ENCODE measurements at places on chromosomes 5 and 9. TPM values are rescaled to one million over a fixed set of nuclear protein-coding genes. Genes with fewer than 3 reads are reported as not detected.

DNA sequence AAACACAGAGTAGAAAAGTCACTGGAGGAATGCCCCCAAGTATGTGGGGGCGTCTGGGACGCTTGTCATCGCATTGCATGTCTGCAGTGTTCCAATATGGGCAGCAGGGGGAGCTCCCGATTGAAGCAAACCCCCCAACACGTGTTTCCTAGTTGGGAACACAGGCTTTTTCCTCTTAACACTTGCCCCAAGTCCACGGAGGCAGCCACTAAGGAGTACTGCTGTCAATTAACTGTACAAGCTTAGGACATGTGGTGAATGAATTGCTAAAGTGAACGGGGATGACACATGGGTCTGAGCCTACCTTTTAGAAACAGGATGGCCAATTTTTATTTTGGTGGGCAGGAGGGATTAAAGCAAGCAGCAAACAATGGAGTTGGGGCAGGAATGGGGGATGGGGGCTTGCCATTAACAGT is 2.2 kb downstream of the GABRB2 start:
- H3K27ac ChIP-seq = no peak overlapping the region
- H3K4me1 ChIP-seq = peaks cover 7% of the 10 kb centered on the region
- DNase-seq = peak; percentile 82
- no peak overlapping the region for H3K4me3 ChIP-seq

- peaks cover 14% of the 10 kb centered on the region for H3K4me1 ChIP-seq
- H3K27ac ChIP-seq = no peak overlapping the region
- H3K36me3 ChIP-seq = peaks cover 27% of the 10 kb centered on the region
- H3K4me3 ChIP-seq = no peak overlapping the region
- H3K27me3 ChIP-seq = no peaks in the 10 kb centered on the region
- no peak for DNase-seq
Measured at GRCh38 chr5:80172067-80172695, 83.7 kb downstream of the SERINC5 start.

GRCh38 chr5:84869675-84870074 is 485.0 kb upstream of the EDIL3 start:
- H3K27ac ChIP-seq = no peak overlapping the region
- no peak for DNase-seq
- no peaks in the 10 kb centered on the region for H3K4me1 ChIP-seq
- H3K36me3 ChIP-seq = no peaks in the 10 kb centered on the region
- no peaks in the 10 kb centered on the region for H3K27me3 ChIP-seq

DNA sequence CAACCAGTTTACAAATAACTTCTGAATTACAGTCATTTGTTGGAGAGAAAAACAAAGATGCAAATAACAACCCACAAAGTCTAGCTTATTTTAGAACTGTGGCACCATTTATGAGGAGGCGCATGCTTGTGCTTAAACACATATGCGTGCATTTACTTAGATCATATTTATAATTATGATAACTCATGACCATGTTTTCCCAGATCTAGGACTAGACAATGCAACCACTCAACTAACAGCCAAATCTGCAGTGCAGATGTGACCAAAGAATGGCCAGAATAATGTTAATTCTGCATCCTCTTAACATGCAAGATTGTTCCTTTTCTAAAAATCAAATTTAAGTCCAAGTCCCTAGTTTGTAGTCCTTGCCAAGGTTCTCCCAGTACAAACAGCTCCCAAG is 167.3 kb upstream of the FST start:
- no peaks in the 10 kb centered on the region for H3K36me3 ChIP-seq
- H3K4me3 ChIP-seq = no peak overlapping the region
- no peaks in the 10 kb centered on the region for H3K27me3 ChIP-seq
- H3K27ac ChIP-seq = no peak overlapping the region
- no peak for DNase-seq
- H3K4me1 ChIP-seq = no peaks in the 10 kb centered on the region

SHISAL2B gene
- total RNA-seq = 10.4 TPM

SOWAHA gene
- 0.03 TPM for total RNA-seq

Data from neural progenitor cell (in vitro differentiated cells).